Fibroblast of pulmonary artery (primary cell): ENCODE measurements at places on chromosomes 4 and X.

DNA sequence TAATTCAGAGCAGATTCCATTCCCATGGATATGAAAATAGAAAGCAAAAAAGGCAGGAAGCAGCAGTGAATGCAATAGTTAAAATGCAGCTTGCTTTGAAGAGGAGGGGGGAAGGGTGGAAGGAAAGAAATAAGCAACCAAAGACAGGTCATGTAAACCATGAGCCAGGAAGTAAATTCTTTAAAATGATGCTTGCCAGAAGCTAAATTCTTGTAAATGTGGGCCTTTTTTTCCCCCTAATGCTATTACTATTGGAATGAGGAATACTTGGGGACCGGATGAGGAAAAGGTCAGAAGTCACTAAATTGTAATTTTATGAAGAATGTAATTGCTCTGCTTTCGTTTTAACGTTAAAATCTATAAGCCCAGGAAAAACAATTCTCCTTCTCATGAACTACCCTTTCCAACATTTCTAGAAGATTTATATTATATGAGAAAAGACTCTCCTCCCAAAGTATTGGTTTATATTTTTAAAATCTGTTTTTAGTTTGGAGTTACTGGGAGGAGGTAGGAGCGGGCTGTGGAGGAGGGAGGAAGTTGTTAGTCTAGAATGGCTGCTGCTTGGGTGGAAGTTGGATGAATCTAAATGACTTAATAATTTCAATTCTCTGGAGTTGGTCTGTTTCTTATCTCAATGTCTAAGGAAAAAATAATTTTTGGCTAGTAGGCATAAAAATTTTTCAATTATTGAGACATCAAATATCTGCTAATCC is 77.6 kb upstream of the PCDH18 start:
- peak; percentile 53 for DNase-seq

DNA sequence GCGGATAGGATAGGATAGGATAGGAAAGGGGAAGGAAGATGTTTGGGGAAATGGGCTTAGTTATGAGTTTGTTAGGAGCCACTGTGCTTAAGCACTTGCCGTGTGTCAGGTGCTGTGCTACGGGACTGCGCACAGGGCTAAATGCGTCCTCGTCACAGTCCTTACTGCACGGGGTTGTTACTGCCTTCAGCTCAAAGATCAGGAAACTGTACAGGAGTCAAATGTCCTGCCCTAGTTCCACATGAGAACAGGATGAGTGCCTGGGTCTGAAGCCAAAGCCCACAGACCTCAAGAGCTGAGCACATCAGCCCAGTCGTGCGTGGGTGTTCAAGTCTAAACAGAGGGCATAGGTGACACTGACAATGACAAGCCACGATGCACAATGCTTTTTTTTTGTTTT is 15.0 kb downstream of the ACSL1 start:
- no peak for DNase-seq

- peak; percentile 70 for DNase-seq
Observed at GRCh38 chrX:13007519-13008188, 32.7 kb downstream of the TMSB4X start.

- peak; percentile 8 for DNase-seq
Observed at GRCh38 chr4:48493452-48494100, 3.5 kb downstream of the ZAR1 start.

DNA sequence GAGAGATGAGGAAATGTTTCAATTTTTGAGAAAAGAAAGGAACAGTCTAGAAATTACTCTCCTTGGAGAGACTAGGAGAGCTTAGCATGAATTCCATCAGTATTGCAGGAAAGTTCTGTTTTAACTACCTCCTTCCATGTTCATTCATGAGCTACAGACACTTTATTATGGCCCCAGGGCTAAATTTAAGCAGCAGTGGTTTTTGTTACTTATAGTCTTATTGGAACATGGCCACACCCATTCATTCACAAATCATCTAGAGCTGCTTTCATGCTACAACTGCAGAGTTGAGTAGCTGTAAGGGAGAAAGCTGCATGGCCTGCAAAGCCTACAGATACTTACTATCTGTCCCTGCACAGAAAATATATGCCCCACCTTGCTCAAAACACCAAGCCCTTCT is 81.7 kb downstream of the SHISA3 start:
- DNase-seq = no peak

DNA sequence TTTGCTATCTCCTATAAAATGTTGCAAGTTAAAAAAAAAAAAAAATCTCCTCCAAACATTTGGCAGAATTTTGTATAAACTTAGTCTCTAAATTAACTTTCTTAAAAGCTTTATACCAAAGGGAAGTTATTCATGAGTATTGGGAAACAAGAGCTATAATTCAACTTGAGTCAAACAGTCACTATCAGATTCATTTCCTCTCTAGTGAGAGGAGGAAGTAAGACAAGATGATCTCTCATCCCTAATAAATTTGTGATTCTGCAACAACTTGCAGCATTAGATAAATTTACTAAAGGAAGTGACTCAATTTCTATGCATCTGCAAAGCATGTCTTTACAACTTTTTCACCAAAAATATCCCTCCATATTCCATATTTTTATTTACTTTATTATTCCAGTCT is 135.4 kb upstream of the GNPDA2 start:
- DNase-seq = peak; percentile 63

- DNase-seq = peak; percentile 93
Observed at GRCh38 chr4:144355811-144356757, 215.6 kb upstream of the GYPA start.

GRCh38 chrX:19629541-19629940 is 114.2 kb upstream of the MAP3K15 start:
- DNase-seq = no peak

DNA sequence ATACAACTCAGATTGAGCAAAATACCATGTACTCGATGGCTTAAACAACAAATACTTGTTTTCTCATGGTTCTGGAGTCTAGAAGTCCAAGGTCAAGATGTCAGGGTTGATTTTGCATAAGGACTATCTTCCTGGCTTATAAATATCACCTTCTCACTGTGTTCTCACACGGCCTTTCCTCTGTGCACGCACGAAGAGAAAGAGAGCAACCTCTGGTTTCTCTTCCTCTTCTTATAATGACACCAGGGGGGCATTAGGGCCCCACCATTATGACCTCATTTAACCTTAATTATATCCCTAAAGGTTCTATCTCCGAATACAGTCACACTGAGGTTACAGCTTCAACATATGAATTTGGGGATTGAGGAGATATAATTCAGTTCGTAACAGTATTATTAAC is 504.0 kb downstream of the MAGEE1 start:
- DNase-seq = no peak

GRCh38 chr4:163556177-163556576 is 61.7 kb downstream of the TMA16 start:
- no peak for DNase-seq

GRCh38 chrX:85004255-85004654 is 578 bp downstream of the APOOL start:
- DNase-seq = peak; percentile 8

DNA sequence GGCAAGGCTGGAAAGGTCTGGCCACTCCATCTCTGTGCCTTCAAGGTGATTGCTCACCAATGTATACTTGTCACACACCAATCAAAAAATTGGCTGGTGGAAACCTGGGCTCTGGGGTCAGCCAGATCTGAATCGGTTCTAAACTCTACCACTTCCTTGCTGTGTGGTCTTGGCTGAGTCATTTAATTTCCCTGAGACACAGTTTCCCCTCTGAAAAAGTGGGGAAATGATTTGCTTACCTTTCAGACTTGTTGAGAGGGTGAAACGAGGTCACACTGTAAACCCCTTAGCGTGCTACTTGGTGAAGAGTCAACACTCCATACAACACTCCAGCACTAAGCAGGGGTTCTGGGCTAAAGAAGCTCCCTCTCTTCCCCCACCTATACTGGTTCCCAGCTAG is 252.3 kb upstream of the ZIC3 start:
- no peak for DNase-seq

DNA sequence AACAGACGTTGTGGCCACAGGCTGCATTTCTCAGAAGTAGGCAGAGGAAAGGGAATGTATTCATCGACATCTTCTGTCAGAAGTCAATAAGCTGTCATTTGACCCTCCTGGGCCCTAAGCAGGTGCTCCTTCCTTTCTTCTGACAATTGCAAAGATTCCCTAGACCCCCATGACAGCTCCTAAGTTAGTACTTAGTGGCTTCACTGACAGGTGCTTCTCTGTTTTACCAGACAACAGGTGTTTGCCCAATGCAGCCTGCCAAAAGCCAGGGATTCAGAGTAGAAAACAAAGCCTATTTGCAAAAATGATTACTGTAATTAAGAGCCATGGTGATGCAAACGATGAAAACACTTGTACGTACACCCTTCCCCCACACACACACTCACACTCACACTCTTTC is 7.5 kb upstream of the FGF5 start:
- no peak for DNase-seq

GRCh38 chr4:18056030-18056429 is 34.5 kb upstream of the LCORL start:
- no peak for DNase-seq

DNA sequence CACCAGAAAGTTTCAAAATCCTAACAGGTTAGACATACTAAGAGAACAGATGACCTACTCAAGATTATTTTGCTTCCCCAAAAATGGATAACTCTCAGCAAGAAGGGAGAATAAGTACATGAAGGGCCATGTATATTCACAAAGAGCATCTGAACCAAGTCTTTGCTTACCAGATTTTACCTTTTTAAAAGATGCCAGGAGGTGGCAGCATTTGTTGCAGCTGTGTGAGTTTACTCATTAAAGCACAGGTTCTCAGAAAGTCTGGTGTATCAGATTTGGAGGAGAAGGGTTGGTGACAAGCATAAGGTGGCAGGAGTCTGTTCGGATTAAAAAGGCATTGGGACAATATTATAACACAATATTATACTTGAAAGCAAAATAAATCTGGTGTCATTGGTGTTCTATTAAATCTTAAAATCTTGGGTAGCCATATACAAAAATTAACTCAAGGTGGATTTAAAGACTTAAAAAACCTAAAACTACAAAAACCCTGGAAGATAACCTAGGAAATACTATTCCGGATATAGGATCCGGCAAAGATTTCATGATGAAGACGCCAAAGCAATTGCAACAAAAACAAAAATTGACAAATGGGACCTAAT is 51.3 kb upstream of the NFKB1 start:
- peak; percentile 79 for DNase-seq

DNA sequence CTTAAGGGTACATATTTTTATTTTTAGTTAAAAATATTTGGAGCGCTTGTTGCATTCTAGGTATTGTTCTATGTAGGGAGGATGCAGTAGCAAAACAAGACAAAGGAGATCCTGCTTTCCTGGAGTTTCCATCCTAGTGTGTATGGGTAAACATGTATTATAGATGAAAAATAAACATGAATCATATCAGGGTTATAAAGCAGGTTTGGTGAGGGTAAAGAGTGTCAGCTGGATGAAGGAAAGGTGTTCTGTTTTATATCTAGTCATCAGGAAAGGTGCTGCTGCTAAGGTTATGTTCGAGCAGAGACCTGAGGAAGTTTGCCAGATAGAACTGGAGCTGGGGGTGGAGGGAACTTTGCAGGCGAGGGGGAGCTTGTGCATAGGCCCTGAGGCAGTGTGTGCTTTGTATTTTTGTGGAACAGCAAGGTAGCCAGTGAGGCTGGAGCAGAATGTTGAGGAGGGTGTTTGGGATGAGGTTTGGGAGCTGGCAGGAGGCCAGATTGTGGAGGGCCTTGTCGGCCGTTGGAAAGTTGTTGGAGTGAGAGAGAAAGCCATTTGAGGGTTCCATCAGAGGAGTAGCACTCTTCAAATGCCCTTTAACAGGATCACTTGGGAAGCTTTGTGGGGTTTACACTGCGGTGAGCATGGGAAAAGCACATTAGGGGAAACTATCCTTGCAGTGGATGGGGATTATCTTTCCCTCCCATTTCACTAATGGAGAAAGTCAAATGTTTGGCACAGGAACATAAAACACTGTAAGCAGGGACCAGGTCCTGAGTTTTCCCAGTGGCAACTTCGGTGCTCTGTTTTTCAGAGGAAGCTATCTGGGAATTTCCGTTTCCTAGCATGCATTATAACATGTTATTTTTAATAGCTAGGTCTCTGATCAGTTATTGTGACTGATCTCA is 35.9 kb downstream of the AFF1 start:
- no peak for DNase-seq

DNA sequence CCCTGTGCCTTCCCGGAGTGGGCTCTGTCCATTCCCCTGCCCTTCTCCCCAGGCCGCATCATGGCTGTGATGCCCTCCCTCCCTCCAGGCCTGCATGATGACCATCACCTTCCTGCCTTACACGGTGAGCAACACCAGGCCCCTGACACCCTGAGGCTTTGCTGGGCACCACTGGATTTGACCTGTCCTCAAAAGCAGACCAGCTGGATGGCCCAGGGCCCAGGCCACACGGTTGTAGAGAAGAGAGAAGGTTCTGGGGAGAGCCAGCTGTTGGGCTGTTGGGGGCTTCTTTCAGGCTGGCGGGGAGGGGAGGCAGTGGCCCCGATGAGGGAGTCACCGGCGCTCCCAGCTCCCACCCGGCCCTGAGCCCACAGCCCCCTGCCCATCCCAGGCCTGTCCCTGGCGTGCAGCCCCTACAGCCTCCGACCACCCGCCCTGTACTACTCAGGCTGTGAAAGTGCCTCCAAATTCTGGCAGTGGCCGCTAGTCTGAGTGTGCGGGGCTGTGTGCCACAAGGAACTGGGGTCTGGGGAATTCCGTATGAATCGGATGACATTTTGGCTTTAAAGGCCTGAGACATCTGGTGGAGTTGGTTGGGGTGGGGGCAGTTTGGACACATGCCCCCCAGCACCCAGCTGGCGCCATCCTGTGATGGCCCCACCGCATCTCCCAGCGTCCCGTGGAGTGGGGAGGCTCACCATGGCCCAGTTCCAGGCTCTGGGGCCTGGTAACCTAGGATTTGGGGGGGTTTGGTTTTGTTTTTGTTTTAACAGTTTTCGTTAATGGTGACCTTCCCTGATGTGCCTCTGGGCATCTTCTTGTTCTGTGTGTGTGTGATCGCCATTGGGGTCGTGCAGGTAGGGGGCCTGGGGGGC is 19.6 kb downstream of the TMEM175 start:
- no peak for DNase-seq

DNA sequence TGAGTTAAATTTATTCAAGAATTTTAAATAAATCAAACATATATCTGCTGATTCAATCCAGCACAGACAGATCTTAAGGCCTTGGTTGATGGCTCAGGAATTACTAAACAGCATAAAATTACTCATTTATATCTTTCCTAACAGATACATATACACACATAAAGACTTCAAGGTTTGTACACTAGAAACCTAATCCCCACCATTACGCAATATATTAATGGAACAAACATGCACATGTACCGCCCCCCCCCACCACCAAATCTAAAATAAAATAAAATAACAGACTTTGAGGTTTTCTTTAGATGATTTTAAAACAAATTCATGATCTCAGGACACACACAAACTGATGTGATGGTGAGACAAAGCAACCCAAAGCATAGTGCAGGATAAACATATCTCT is 333.9 kb upstream of the DDX53 start:
- no peak for DNase-seq
